ENCODE measurements at places on chromosomes 12 and 14.

- peak; percentile 40 for DNase-seq
Observed at GRCh38 chr12:19893514-19893913, 454.2 kb downstream of the AEBP2 start.

- no peak for DNase-seq
Observed at GRCh38 chr12:89750389-89751351, 42.0 kb upstream of the ATP2B1 start.

DNA sequence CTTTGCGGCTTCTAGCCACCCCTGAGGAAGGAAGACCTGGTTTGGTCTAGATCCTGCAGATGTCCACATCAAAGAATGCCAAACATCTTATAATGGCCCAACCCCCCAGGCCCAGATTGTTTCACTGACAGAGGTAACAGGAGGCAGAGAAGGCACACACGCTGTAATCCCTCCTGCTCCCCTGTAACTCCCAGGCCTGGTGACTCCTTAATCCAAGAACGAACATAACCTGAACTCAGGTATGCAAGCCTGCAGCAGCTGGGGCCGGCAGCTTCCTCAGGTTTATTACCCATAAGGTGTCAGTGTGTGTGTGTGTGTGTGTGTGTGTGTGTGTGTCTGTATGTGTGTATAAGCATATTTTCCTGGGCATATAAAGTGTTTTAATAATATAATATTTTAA lies 52.7 kb downstream of the ERH start:
- DNase-seq: no peak

GRCh38 chr12:116087399-116087798 lies 190.1 kb downstream of the MED13L start:
- no peak for DNase-seq

GRCh38 chr12:62016021-62016420 lies 244.2 kb upstream of the USP15 start:
- no peak for DNase-seq

DNA sequence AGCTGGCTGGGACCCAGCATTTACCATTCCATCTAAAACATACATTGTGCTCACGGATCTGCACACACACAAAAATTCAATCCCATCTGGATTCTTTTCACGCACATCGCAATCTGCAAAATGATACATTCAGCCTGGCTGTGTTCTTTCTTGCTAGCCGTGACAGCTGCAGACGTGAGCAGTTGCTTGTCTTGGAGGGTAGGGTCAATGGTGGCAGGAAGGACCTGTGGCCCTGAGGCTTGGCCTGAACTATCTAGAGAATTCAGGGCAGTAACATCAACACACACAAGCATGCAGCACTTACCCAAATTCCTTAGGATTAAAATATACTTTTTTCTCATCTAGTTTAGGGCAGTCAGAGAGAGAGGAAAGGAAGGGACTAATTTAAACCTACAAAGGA lies 72.0 kb downstream of the DICER1 start:
- DNase-seq: no peak

DNA sequence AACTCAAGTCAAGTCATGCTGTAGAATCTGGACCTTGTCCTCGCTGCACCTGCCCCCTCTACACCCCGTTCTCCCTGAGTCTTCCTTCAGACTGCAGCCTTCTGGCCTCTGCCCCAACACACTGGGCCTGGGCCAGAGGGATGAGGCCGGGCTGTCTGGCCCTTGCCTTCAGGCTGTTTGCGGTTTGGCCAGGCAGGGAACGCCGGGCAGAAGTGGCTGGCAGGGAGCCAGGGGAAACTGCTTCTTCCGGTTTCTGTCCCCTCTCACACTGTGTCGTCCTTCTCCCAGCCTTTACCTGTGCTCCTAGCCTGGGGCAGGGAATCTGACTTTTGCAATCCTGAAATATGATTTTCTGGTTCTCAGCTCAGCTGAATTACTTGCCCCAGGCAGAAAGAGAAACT lies 13.5 kb downstream of the DGLUCY start:
- DNase-seq: no peak

- DNase-seq: no peak
Observed at GRCh38 chr12:114123108-114123507, 157.0 kb upstream of the RBM19 start.

- no peak for DNase-seq
Observed at GRCh38 chr12:3101309-3102024, 24.3 kb downstream of the TSPAN9 start.

GRCh38 chr12:51085757-51086156 lies 2.4 kb upstream of the CSRNP2 start:
- DNase-seq: no peak

DNA sequence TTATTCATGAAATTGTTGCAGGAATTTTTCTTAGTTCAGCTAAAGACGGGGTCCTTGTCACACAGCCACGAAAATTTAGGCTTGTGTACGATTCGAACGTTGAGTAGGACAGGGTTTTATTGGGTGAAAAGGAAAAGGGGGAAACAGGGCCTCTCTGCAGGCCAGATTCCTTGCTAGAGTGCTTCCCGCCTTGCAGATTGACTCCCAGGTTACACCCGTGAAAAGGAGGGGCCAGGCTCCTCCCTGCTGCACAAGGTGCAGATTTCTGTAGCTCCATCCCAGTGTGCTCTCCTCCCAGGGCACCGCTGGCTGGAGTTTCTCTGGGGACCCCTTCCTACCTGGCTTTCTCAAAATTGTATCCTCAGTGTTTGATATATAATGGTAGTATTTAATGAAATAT lies 221.5 kb downstream of the ERC1 start:
- no peak for DNase-seq

GRCh38 chr12:92530706-92531105 lies 172.1 kb upstream of the PLEKHG7 start:
- DNase-seq: no peak

DNA sequence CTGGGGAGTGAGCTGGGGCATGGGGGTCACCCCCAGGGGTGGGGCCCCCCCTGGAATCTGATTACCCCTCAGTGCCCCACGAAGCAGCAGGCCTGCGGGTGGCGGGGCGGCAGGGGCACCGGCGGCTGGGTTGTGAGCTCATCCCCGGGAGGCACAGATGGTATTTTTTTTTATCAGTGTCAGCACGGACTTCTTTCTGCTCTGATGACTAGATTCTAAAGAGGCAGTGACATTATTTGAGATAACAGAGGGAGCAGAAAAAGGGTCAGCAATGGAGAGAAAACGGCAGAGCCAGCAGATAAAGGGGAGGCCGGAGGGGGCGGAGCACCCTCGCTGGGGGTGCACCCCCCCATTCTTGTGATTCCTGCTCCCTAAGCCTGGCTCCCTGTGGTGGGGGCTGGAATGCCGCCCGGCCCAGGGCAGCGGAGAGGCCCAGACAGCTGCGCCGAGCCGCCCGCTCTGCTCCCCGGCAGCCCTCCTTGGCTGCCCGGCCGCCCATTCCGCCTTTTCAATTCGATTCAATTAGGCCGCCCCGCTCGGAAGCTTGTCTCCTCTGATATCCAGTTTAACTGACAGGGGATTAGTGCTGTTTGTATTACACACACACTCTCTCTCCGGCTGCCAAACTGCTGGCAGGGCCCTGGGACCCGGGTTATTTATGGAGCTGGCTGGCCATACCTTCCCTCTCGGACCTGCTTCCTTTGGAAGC lies 32.9 kb downstream of the MVK start:
- DNase-seq: no peak

- no peak for DNase-seq
Observed at GRCh38 chr14:77976591-77976990, 176.7 kb downstream of the ADCK1 start.

- DNase-seq: no peak
Observed at GRCh38 chr14:71203306-71203705, 296.0 kb downstream of the PCNX1 start.

DNA sequence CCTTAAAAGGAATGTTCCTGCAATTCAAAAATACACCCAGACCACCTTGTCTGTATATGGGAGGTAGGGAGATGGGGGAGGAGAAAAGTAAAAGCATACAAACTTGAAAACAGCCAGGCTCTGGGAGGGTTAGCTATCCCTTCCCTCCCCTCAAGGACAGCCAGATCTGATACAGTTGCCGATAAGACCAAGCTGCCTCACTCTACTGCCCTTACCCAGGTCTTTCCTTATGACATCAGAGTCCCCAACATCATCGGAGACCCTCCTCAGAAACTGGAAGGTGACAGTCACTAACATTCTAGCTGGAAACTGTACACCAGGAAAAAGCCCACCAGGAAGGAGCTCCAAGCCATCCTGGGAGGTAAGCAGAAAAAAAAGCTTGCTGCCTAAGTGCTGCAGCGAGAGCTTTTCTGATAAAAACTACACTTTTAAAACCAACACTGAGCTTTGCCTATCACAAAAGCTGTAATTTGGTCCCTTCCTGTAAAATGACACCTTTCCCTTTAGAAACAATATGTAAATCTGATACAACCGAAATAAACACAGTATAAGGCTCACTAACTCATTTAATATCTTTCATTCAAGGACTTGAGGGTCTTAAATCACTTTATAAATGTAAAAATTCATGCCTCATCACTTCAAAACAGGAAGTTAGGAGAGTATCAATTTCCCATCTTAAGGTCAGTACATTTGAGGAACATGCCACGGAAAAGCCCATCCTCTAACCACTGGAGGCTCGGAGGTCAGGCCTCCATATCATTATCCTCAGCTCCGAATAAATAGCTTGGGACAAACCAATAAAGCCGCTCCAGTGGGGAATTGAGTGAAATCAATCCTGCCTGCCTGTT lies 20.4 kb upstream of the PLEKHH1 start:
- no peak for DNase-seq

DNA sequence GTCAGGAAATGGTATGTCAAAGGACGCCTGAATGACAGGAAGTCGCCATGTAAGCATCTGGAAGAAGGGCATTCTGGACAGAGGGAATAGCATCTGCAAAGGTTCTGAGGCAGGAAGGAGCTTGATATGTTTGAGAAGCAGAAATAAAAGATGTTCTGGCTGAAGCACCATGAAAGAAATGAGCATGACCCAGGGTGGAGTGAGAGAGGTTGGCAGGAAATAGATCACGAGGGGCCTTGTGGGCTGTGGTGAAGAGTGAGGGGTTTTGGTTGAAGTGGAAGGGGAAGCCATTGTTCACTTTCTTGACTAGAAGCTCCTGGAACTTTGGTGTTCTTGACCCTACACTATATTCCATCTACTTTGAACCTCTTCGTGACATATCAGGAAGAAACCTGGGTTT lies 99.4 kb upstream of the PARP11 start:
- DNase-seq: no peak

DNA sequence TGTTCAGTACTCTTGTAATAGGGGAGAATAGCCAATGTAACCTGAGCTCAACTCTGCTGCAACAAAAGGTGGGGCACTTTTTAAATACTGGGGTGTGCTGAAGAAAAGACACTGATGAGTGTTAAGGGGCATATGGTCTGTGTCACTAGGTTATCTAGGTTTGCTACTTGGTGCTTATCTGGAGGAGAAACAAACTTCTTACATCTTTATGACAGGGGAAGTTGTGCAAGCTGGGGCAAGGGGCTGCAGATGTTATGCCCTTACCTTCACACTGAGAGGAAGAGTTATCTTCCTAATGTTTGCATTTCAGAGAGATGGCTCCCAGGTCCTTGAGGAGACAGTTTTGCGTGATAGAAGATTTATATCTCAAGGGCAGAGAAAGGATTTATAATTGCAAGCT lies 90.9 kb upstream of the PKP2 start:
- no peak for DNase-seq

DNA sequence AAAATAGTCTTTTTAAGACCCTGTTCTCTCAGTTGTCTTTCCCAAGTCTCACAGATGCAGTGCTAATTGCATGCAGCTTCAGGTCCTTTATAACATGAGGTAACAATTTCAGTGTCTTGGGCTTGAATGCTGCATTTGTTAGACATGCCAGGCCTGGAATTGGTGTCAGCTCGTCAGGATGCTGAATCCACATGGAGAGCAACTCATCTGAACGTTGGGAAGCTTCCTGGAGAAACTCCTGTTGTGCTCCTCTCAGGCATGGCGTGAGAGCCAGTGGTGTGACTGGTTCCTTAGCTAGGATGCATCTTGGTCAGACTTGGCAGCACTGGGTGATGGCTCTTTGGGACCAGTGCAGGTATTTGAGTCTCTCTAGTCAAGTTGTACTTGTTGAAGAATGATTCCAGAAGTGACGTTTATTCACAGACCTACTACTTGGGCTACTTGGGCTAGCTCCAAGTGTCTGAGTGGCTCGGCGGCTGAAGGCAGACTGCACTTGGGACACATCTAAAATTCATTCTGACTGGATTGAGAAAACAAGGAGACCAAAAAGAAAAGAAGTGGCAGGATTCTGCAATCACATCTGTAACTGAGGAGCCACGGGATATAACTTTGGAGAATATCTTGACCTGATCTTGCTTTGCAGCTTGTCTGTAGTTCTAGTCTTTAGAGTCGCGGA lies 134.8 kb upstream of the ARHGAP5 start:
- no peak for DNase-seq

- DNase-seq: no peak
Observed at GRCh38 chr12:29396774-29397173, 15.8 kb upstream of the ERGIC2 start.

DNA sequence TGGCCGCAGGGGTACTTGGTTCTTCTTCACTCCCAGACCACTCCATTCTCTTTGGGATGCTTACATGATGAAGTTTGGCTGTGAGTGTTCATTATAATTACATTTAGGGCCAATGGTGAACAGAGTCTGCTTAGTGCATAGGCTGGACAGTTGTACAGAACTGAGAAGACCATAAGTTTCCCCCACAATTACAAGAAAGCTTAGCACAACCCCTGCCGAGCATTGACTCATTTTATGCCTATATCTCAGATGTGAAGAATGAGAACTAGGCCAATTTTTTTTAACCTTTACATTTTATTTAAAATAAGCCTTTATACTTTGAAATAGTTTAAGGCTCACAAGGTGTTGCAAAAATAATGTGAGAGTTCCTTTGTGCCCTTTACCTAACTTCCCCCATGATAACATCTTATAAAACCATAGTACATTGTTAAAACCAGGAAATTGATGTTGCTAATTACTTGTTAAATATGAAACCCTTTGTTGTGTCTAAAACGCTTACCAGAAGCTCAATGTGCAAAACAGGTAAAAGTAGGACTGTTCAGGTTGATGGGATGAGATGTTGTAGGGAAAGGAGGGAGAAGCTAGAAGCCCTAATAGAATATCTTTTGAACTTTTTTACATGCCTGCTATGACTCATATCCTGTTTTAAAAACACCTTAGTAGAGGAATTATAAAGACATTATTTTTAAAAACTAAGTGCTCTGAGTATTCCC lies 47.2 kb downstream of the ALDH1L2 start:
- DNase-seq: no peak

DNA sequence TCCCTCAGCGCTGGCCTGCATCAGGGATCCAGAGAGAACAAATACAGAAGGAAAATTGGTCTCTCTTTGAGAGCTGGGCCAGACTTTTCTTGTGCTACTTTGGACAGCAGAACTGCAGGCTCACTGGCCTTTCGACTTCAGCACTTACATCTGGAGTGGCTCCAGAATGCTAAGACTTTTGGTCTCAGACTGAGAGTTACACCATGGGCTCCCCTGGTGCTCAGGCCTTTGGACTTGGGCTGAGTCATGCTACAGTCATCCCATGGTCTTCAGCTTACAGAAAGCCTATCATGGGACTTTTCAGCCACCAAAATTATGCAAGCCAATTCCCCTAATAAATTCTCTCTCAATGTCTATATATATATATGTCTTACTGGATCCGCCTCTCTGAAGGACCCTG lies 9.0 kb upstream of the CD163 start:
- DNase-seq: no peak

- DNase-seq: no peak
Observed at GRCh38 chr12:58028294-58028693, 86.9 kb downstream of the ATP23 start.
